Astrocyte of the spinal cord (primary cell): ENCODE measurements at places on chromosomes 7 and 10.

DNA sequence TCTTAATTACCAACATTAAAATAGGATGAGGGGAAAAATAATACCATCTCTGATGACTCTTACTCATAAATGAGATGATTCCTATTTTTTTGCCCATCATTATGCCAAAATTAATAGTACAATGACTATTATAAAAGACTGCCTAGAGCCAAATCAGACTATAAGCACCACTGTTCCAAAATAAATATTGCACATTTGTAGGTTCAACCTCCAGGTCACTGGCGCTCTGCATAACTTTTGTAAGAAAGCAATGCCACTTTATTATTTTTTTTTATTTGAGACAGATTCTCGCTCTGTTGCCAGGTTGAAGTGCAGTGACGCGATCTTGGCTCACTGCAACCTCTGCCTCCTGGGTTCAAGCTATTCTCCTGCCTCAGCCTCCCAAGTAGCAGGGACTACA is 142.5 kb upstream of the SP8 start:
- DNase-seq: no peak

GRCh38 chr10:121296881-121297585 is 301.2 kb downstream of the FGFR2 start:
- no peak for DNase-seq

GRCh38 chr10:59993931-59994330 is 87.6 kb upstream of the CCDC6 start:
- no peak for DNase-seq

GRCh38 chr7:43583424-43584194 is 701 bp downstream of the STK17A start:
- peak; percentile 48 for DNase-seq

- DNase-seq: peak; percentile 66
Observed at GRCh38 chr7:41984888-41985287, 252.1 kb downstream of the GLI3 start.

- no peak for DNase-seq
Observed at GRCh38 chr7:4944939-4945338, 14.0 kb downstream of the MMD2 start.

GRCh38 chr7:142485617-142486226 is 227.9 kb upstream of the PRSS58 start:
- no peak for DNase-seq

DNA sequence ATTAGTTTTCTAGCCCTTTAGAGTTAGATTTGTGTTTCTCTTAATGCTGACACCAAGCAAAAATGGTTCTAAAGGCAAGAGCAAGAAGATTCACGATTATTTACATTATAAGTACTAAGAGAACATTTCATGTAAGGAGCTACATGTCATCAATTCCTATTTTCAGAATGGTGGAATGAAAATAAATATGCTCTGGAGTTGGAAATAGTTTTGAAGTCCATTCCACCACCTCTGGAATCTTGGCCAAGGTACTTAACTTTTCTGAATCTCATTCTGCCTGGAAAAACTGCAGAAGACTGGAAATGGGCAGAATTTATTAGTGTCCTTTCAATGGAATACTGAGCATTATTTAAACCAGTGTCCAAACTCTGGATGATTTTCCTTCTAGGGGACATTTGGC is 125.1 kb upstream of the RAB11FIP2 start:
- DNase-seq: no peak

DNA sequence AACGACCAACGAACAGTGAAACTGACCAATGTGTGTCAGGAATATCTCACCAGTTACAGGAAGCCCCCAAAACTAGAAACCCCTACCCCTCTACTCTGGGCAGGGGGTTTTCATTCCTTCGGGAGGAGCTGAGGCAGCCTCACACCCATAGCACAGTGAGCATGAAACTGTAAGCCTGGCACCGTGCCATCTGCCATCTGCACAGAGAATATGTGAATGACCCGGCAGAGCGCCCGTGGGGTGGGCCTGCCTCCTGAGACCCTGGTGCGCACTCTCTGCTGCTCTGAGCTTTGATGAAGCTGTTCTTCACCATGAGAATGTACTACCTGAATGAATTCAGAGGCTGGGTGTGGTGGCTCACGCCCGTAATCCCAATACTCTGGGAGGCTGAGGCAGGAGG is 27.1 kb downstream of the DAGLB start:
- no peak for DNase-seq

GRCh38 chr7:918441-919113 is 35.9 kb downstream of the ADAP1 start:
- DNase-seq: no peak

GRCh38 chr10:62036186-62037081 is 134.9 kb downstream of the ARID5B start:
- no peak for DNase-seq

GRCh38 chr10:100006243-100006886 is 3.4 kb downstream of the DNMBP start:
- peak; percentile 94 for DNase-seq

- DNase-seq: peak; percentile 61
Observed at GRCh38 chr7:156558198-156558597, 82.4 kb upstream of the RNF32 start.

DNA sequence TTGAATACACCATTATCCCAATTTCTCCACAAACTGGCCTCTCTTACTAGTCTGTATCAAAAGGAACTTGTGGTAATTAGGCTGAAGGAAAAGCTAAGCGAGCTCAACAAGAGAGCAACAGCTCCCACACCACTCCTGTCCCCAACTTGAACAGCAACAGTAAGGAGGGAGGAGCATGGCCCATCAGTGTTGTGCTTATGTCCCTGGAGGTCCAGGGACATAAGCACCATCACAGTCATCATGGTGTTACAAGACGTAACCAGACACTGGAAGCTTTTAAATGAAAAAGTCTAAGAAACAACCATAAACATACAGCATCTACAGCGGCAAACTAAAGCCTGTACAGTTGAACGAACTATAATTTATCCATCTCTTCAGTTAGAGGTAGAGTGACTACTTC is 989 bp downstream of the ERLIN1 start:
- DNase-seq: peak; percentile 36

DNA sequence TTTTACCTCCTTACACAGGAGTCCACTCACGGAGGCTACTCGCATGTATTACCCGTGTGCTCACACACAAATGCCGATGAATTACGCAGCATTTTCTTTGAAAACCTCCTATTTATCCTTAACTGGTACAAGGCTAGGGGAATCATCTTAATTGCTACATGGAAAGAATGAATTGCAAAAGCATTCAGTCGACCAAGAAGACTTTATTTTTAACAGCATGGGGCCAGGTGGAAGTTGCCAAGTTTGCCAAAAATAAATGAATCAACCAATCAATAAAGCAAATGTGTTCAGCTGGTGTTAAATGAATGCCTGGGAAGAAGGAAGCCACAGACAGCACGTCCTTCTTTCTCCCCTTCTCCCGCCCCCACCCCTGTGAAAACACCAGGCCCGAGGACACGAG is 55.8 kb downstream of the CTBP2 start:
- no peak for DNase-seq

DNA sequence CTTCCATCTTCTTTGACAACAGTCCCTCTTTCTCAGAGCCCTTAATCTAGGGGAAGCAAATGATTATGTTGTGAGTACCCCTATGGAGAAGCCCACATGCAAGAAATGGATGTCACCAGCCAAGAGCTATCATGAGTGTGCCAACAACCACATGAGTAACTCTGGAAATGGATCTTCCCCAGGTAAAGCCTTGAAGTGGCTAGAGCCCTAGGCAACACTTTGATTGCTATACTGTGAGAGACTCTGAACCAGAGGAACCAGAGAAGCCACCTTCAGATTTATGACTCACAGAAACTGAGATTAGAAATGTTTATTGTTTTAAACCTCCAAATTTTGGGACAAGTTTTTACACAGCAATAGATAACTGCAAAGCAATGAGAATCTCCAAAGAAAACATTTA is 60.9 kb upstream of the COL1A2 start:
- DNase-seq: no peak

- DNase-seq: peak; percentile 66
Observed at GRCh38 chr7:116706668-116707126, 34.7 kb downstream of the MET start.

GRCh38 chr7:144821067-144821466 is 14.8 kb downstream of the TPK1 start:
- DNase-seq: no peak

- DNase-seq: peak; percentile 49
Observed at GRCh38 chr7:115679976-115680375, 350.6 kb downstream of the TFEC start.

- DNase-seq: peak; percentile 96
Observed at GRCh38 chr7:45978010-45978681, 57.1 kb upstream of the IGFBP3 start.

DNA sequence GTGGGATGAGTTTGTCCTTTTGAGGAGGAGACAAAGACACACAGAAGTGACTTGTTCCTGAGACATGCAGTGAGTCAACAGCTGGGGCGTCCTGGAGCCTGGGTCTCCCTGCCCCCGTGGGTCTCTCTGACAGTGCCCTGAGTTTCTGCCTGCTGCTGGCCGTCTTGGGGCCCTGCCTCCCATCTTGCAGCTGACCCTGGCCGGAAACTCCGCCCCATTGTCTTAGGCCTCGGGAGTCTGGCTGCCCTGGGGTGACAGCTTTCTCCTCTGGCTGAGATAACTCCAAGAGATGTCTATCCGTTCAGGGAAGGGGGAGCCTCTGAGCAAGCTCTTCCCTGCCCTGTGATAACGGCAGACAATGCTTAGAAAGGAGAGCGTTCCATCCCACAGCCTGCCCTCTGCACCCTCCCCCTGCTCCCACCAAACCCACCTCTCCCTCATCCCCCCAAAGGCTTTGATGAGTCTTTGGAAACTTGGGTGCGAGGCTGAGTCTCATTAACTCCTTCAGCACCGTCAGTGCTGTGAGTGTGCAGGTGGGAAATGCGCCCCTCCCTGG is 69.5 kb upstream of the PODXL start:
- peak; percentile 56 for DNase-seq

DNA sequence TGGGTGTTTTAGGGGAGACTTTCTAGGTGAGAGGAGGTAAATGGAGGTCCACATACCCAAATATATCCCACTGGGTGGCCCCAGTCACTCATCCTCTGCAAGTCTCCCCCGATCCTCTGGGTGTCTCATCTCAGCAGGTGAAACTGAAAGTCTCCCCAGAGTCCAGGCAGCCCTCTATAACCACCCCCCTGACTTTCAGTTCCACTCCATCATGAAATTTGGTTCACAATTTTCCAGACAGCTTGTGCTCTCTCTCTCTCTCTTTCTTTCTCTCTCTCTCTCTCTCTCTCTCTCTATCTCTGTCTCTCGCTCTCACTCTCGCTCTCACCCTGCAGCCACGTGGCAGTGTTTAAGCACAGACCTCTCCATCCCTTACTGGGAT is 56.7 kb upstream of the ELN start:
- no peak for DNase-seq

- DNase-seq: peak; percentile 32
Observed at GRCh38 chr10:36336315-36336714, 694.2 kb upstream of the FZD8 start.

DNA sequence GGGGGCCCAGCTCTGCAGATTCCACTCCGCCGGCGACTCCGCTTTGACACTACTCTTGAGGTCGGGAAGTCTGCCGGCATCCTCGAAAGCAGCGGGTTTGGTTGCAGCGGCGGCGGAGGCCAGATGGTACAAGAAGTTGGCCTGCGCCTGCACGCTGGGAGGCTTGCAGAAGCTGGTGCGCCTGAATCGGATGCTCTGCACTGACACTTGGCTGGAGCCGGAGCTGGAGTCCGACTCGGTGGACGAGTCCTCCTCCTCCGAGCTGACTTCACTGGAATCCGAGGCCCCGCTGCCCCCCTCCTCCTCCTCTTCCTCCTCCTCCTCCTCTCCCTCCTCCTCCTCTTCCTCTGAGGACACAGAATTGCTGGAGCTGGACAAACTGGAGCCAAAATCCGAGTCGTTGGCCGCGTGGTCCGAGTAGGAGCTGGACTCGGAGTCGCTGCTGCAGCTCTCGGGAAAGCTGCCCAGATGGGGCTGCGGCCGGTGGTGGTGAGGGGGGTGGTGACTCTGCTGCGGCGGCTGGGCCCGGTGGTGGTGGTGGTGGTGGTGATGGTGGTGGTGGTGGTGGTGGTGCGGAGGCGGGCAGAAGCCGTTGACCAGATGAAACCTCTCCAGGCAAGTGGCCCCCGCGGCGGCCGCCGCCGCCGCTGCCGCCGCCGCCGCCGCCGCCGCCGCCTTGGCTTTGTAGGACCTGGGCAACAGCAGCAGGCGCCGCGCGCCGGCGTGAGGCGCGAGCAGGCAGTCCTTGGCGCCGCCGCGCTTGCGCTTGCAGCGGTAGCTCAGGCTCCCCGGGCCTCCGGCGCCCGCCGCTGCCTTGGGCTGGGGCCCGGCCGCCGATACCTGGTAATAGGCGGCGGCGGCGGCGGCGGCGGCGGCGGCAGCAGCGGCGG is 9.0 kb downstream of the SKIDA1 start:
- DNase-seq: peak; percentile 71

DNA sequence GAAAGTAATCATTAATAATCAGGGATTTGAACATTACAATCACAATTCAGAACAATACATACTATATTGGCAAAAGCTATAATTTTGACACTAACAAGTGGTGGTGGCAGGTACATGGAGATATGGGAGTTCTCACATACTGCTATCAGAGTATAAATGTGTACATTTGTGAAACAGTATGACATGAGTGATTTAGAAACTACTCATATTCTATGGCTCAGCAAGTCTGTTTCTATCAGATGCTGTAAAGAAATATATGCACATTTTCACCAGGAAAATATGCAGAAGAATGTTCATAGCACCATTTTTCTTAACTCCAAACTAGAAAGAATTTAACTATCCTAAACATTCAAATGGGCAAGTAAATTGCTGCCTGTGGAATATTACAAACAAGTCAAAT is 620.0 kb downstream of the SH2D4B start:
- no peak for DNase-seq

DNA sequence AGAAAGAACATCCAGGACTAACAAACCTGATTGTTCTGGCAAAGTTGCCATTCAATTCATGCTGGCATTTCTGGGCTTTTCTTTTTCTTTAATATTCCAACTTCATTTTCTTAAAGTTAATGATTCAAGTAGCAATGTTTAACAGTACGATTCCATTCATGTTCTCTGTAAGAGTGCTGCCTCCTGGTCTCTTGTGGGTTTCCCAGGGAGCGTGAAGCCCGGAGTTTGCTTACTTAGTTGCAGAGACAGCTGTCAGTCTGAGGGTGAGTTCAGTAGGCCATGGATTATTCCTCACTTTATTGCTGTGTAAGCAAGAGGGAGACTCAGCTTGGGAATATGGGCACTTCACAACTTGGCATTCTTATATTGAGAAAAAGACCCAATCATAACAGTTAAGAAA is 142.2 kb downstream of the TWIST1 start:
- DNase-seq: no peak

GRCh38 chr7:98091061-98091460 is 15.6 kb upstream of the LMTK2 start:
- no peak for DNase-seq

GRCh38 chr7:114405427-114405826 is 9.2 kb upstream of the FOXP2 start:
- DNase-seq: peak; percentile 31
